ENCODE measurements at places on chromosomes 3 and 15. TPM values are rescaled to one million over a fixed set of nuclear protein-coding genes. Genes with fewer than 3 reads are reported as not detected.
A peak's percentile ranks its signal among the peaks of the same experiment; 100 is the strongest.

The TBC1D23 gene
- 15.4 TPM for total RNA-seq

The NPAP1 gene
- total RNA-seq: not detected

The UROC1 gene
- total RNA-seq: 16.1 TPM

The TMEM108 gene
- not detected for total RNA-seq

- no peak overlapping the region for H3K27ac ChIP-seq
- DNase-seq: no peak
- H3K4me1 ChIP-seq: no peaks in the 10 kb centered on the region
- no peaks in the 10 kb centered on the region for H3K27me3 ChIP-seq
Measured at GRCh38 chr3:56188201-56188600, 280.1 kb downstream of the ERC2 start.

GRCh38 chr3:177646749-177647148 lies 449.5 kb upstream of the TBL1XR1 start:
- H3K27me3 ChIP-seq: no peaks in the 10 kb centered on the region
- H3K36me3 ChIP-seq: no peaks in the 10 kb centered on the region
- H3K27ac ChIP-seq: no peak overlapping the region
- no peak overlapping the region for H3K4me3 ChIP-seq
- DNase-seq: no peak
- H3K4me1 ChIP-seq: no peaks in the 10 kb centered on the region

- H3K4me1 ChIP-seq: no peaks in the 10 kb centered on the region
- DNase-seq: no peak
- H3K36me3 ChIP-seq: no peaks in the 10 kb centered on the region
- H3K27ac ChIP-seq: no peak overlapping the region
Measured at GRCh38 chr3:186825294-186825821, 17.2 kb upstream of the ADIPOQ start.

GRCh38 chr3:133238015-133238414 lies 161.8 kb upstream of the BFSP2 start:
- no peak overlapping the region for H3K27ac ChIP-seq
- H3K27me3 ChIP-seq: no peaks in the 10 kb centered on the region
- DNase-seq: no peak
- H3K36me3 ChIP-seq: no peaks in the 10 kb centered on the region

DNA sequence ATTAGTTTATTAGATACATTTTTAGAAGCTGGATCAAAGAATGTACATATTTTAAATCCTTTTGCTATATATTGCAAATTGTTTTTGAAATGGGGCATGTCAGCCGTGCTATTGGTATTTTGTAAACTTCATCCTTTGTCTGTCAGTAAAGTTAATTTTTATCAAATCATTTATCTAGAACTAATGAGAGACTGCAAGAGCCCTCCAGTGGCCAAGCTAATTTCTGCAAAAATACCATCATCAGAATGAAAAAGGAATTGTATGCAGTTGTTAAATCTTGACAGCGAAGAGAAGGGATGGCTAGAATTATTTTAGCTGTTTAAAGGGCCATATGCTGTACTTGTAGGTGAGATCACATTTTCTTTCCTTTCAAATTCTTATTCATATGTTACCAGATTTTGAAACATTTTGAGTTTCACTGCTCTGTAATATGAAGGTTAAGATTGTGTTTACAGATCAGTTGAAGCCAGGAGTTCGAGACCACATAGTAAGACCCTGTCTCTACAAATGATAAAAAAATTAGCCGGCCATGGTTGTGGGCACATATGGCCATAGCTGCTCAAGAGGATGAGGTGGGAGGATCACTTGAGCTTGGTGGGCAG lies 8.1 kb upstream of the CLDN11 start:
- H3K4me3 ChIP-seq: no peak overlapping the region
- DNase-seq: no peak
- H3K27ac ChIP-seq: no peak overlapping the region
- H3K36me3 ChIP-seq: no peaks in the 10 kb centered on the region

- no peak overlapping the region for H3K27ac ChIP-seq
- H3K4me1 ChIP-seq: no peaks in the 10 kb centered on the region
- H3K36me3 ChIP-seq: no peaks in the 10 kb centered on the region
- H3K4me3 ChIP-seq: peak overlapping the region; percentile 32
- no peak for DNase-seq
- H3K27me3 ChIP-seq: no peaks in the 10 kb centered on the region
Measured at GRCh38 chr3:50154476-50154839, 666 bp upstream of the SEMA3F start.

All from right lobe of liver (tissue), 6 donors.